AG09309 (cell line): ENCODE measurements at places on chromosomes 4 and X.
A peak's percentile ranks its signal among the peaks of the same experiment; 100 is the strongest.

GRCh38 chrX:79161655-79162054 lies 17.2 kb downstream of the GPR174 start:
- no peak for DNase-seq

GRCh38 chrX:1581132-1581531 lies 10.3 kb upstream of the AKAP17A start:
- DNase-seq, result no peak

DNA sequence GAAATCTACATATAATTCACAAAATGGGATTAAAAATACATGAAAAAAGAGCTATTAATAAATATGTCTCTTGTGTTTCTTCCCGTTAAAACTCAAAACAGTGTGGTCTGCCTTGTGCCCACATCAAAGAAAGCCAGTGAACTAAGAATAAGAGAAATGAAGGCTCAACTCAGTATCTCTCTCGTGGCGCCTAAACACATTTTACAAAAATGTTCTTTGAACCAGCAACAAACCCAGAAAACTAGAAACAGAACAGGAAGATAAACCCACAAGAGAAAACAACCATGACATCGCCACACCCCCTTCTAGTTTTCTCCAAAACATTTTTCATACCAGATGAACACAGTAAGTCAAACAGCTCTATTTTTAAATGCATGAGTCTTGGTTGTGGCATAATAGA lies 130.1 kb downstream of the DCHS2 start:
- DNase-seq, result no peak

GRCh38 chr4:72553540-72554337 lies 15.3 kb downstream of the ADAMTS3 start:
- DNase-seq, result no peak

DNA sequence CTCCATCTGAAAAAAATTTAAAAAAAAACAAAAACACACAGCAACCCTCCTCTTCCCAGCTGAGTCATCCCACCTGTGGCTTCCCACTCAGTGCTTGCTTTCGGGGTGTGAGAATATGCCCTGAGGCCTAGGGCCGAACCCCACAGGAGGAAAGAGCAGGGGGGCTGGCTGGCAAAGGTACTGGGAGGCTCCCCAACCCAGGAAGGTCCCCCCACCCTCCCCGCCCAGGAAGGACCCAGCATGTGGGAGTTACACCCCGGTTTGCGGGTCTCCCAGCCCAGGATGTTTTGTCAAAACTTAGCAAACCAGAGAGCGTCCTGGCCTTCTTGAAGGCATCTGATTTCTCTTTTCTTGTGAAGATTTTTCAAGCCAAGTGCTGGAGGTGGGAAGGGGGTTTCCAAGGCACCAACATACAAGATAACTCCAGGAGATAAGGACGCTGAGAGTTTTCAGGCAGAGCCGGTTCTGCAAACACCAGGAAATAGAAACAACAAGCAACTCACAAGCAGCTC lies 25.7 kb upstream of the CSF2RA start:
- DNase-seq, result no peak

GRCh38 chr4:80183250-80184052 lies 13.9 kb upstream of the PRDM8 start:
- DNase-seq, result no peak

- DNase-seq, result no peak
Measured at GRCh38 chr4:101128473-101128872, 218.9 kb downstream of the PPP3CA start.

DNA sequence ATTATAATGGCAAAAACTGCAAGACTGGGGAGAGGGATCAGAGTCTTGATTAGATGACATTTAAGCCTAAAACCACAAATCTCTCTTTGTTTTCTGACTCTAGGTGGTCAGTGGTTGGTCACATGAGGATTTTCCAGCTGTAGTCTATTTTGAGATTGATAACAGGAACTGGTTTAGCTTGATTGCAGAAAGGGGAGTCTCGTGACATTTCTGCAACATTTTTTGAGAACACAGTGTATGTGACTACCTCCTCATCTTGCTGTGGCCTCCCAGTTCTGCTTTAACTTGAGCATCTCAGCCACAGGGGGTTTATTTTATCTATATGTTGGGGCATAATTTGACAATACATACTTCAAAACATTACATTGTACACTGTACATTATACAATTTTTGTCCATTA lies 726.4 kb upstream of the MAGEB2 start:
- DNase-seq, result no peak

DNA sequence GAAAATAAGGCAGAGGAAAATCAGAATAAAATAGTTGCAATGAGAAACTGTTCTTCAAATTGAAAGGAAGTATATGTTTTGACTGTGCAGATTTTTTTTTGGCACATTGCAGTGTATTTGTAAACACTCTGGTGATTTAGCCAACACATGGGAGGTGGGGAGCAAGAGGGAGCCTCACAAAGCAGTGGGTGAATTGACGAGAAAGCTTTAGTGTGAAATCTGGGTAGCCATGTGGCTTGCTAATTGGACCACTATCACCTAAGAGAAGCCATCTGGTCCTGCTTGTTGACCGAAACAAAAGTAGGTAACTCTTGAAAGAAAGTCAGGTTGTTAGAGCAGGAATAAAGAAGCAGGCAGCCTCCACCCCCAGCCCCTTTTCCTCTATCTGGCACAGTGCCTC lies 10.4 kb downstream of the CLCN5 start:
- no peak for DNase-seq

GRCh38 chr4:130368668-130369067 lies 1272.7 kb downstream of the C4orf33 start:
- no peak for DNase-seq

DNA sequence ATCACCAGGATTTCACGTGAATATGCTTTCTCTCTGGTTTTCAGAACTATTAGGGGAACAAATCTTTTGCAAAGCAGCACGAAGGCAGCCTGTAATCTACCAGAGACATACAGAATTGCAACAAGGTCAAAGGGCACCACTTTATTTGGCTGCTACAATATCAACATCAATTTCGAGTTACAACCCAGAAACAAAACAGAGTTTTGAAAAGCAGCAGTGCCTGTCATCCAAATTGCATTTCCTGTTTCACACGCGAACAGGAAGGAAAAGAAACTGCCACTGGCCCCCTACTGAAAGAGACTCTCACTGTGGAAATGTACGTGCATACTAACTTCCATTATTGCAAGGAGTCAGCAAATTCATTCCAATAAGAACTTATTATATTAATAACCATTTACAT lies 17.1 kb upstream of the C1QTNF7 start:
- no peak for DNase-seq

GRCh38 chr4:139184129-139184528 lies 7.1 kb upstream of the ELF2 start:
- no peak for DNase-seq

DNA sequence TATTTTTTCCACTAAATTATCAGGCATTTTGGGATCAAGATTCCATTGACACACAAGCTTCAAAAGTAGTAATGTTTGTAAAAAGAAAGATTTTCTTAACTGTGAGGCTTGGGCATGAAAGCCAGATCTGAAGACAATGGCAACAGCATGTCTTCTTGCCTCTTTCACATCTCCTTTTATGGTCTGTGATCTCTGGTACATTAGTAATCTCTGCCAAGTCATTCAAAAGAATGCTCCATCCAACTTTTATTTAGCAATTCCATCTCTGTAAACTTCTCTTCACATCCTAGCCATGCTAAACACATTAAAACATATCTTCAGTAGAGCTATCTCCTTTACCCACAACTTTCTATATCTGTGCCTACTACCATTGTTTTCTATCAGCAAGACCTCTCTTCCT lies 465.4 kb downstream of the FAT4 start:
- DNase-seq, result no peak

- DNase-seq, result peak; percentile 17
Measured at GRCh38 chrX:55710701-55711100, 6.8 kb upstream of the RRAGB start.

DNA sequence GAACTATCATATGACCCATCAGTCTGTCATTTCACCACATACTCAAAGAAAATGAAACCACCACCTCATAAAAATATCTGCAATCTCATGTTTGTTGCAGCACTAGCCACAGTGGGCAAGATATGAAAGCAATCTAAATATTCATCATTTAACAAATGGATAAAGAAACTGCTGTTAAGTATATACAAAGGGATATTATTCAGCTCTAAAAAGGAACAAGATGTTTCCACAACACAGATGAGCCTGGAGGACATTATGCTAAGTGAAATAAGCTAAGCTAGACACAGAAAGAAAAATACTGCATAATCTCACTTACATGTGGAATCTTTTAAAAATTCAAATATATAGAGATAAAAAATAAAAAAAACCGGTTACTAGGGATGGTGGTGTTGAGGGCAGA lies 108.2 kb upstream of the BRWD3 start:
- no peak for DNase-seq

GRCh38 chr4:140286456-140286855 lies 87.0 kb upstream of the SCOC start:
- no peak for DNase-seq

GRCh38 chrX:74521961-74522751 lies 92.3 kb downstream of the RLIM start:
- DNase-seq, result no peak

DNA sequence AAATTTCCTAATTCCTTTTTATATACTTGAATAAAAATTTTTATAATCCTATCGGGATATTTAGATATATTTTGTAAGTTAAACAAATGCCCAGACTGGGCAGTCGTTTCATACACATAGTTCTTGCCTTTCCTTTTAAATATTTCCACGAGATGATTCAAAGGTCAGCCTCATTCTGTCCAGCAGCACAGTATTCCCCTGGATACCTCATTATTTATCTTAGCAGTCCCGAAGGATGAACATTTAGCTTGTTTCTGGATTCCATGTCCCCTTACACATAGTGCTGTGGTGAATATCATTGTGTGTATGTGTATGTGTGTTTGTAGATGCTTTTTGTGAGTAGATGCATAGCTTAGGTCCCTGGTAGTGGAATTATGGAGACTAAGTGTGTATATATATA lies 38.3 kb downstream of the RAPGEF2 start:
- DNase-seq, result no peak

GRCh38 chr4:95998311-95998710 lies 158.4 kb downstream of the PDHA2 start:
- no peak for DNase-seq

DNA sequence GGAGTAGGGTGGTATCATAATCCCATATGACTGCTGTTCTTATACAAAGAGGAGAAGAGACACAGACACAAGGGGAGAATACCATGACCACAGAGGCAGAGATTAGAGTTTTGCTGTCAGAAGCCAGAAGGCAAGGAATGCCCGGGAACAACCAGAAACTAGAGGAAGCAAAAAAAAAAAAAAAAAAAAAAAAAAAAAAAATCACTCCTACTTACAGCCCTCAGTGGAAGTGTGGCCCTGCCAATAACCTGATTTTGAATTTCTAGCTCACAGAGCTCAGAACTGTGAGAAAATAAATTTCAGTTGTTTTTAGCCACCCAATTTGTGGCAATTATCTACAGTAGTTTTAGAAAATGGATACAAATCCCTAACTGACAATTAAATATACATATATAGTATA lies 30.4 kb upstream of the UBE2NL start:
- DNase-seq, result no peak

- DNase-seq, result no peak
Measured at GRCh38 chr4:101528526-101528925, 181.2 kb upstream of the PPP3CA start.

DNA sequence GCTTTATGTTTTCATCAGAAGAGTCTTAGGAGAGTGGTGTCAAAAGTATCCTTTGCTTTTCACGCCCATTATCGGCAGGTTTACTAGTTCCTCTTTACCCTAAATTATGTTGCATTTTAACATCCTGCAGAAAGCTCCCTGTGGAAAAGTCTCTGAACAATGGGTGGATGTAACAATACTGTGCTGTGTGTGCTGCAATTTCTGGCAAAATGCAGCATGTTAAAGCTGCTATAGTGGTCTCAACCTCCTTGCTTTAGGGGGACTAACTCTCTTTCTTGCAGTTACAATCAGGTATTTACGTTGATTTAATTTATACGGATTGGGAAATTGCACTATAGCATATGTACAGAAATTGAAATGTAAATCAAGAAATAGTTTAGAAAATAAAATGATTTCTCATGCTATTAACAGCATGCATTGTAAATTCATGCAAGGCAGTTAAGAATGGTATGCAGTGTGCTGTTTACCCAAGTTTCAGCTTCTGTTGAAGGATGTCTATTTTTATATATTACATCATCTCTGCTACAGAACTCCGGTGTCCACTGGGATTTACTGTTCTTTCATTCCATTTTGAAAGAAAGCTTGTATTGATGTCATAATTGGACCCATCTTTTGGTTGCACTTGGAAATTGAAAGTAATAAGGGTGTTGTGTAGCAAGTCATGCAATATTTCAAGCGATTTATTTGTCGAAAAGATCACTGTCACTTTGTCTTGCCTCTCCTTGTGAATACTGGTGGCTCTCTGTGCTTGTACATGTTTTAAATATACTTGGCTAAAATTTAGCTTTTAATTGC lies 145.7 kb downstream of the RAPGEF2 start:
- peak; percentile 57 for DNase-seq

DNA sequence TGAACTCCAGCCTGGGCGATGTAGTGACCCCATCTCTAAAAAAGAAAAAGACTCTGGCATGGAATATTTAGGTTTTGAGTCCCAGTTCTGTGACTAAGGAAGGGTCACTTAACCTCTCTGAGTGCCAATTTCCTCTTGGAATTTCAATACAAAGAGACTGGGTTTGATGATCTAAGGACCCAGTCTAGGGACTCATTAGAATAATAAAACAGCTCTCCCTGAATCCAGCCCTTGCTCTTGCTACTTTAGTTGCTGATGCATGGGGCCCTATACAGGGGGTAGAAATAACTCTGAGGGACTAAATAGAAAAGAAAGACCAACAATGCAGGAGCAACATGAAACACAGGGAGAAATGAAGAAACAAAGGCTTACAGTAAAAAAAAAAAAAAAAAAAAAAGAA lies 12.6 kb downstream of the C4orf54 start:
- no peak for DNase-seq

- peak; percentile 96 for DNase-seq
Measured at GRCh38 chr4:38752941-38753806, 29.6 kb downstream of the TLR10 start.

DNA sequence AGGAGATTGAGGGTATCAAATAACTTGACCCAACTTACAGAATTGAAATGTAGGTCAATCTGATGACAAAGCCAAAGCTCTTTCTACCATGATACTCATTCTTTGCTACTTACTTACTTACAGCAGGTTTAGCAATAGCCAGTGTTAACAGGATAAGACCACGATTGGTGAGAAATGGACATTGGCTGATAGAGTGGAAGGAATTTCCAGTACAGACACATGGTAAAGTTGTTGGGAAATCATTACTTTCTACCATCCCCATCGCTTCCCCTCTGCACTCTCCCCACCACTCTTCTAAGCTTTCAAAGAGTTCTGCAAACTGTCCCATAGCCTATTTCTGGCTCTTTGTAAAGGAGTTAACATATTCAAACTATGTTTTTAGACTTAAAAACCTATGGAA lies 119.7 kb downstream of the CHRNA9 start:
- no peak for DNase-seq

DNA sequence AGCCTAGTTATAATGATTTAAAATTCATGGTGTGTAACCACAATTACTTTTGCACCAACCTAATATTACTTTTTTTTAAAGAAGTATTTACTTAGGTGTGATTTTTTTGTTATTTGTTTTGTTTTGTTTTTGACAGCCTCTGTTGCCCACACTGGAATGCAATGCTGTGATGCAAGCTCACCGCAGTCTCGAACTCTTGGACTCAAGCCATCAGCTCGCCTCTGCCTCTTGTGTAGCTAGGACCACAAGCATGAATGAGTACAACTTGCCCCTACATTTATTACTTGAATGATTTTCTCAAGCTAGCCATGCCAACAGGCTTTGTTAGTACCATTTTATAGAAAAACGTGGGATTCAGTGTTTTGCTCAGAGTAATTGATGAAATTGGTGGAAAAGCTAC lies 488.8 kb upstream of the CPEB2 start:
- DNase-seq, result no peak

- DNase-seq, result no peak
Measured at GRCh38 chrX:6225911-6226595, 2.6 kb downstream of the NLGN4X start.
